ENCODE measurements at places on chromosomes 5 and 9.
A peak's percentile ranks its signal among the peaks of the same experiment; 100 is the strongest.

DNA sequence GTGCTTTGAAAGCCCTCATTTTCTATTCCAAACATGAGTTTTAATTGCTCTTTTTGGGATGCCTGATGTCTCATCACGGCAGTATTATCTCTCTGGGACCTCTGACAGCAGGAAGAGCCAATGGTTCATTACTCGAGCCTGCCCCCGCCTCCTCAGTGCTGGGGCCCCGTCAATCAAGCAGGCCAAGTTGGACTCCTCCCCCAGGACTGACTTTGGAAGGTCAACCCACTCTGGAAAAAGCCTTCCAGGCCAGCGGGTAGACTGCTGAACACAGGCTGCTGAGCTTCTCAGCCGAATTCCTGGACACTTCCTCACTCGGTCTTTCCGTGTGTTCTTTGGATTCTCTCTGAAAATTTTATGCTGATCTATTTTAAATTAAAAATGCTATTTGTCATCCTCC, 9.5 kb upstream of the BARHL1 start:
- no peak for DNase-seq

GRCh38 chr9:136990242-136990911, 1.8 kb upstream of the PAXX start:
- DNase-seq = no peak

- no peak for DNase-seq
Observed at GRCh38 chr9:107210775-107211174, 72.3 kb upstream of the RAD23B start.

GRCh38 chr5:55021410-55021809, 2.6 kb upstream of the GZMK start:
- no peak for DNase-seq

DNA sequence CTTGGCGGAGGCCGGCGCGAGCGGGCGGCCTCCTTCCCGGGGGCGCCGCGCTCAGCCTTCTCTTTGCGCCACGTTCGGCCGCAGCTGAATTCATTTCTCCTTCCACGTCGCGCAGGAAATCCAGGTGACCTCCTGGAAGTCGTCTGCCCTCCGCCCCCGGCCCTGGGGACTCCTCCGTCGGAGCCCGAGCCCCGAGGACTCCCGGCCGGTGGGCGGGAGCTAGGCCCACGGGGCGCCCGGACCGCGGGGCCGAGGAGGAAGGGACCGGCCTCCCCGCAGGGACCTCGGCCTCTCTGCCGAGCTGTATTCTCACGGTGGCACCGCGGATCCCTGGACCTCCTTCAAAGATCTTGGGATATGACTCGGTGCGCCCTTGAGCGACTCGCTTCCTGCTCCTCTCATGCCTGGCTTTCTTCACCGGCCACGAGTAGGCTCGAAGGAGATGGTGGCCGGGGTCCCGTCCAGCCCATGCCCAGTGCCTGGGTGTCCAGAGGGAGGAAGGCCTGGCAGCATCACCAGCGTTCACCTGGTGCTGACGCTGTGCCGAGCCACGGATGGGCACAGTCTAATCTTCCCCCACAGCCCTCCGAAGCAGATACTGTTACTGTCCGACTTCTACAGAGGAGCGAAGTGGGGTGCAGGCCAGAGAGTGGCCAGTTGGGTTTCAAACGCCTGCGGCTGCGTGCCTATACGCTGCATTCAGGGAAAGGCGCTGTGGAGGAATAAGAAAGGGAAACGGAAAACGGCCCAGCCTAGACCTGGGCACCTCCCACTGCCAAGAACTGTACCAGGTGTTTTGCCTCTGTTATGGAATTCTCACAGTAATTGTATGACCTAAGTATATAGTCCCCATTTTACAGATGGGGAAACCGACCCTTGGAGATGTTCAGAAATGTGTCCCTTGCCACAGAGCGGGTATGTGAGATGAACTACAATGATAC, 47.3 kb downstream of the PAX5 start:
- DNase-seq = no peak

- peak; percentile 94 for DNase-seq
Observed at GRCh38 chr5:79514391-79515105, 614 bp upstream of the HOMER1 start.

GRCh38 chr9:83625178-83625577, 2.2 kb downstream of the IDNK start:
- no peak for DNase-seq

DNA sequence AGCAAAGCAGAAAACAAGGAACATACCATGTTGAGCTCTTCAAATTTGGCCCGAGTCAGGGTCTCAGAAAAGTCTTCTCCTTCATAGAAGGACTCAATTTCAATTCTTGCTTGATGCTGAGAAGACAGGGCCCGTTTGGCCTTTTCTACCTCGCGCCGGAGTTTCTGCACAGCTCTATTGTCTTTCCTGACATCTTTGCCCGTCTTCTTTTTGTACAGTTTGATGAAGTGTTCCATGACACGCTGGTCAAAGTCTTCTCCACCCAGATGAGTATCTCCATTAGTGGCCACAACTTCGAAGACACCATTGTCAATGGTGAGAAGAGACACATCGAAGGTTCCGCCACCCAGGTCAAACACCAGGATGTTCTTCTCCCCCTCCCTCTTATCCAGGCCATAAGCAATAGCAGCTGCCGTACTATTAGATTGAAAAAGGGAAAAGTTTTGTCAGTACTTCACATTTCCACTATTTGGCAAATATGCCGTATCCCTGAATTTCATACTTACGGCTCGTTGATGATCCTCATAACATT, 2.2 kb downstream of the HSPA5 start:
- no peak for DNase-seq

DNA sequence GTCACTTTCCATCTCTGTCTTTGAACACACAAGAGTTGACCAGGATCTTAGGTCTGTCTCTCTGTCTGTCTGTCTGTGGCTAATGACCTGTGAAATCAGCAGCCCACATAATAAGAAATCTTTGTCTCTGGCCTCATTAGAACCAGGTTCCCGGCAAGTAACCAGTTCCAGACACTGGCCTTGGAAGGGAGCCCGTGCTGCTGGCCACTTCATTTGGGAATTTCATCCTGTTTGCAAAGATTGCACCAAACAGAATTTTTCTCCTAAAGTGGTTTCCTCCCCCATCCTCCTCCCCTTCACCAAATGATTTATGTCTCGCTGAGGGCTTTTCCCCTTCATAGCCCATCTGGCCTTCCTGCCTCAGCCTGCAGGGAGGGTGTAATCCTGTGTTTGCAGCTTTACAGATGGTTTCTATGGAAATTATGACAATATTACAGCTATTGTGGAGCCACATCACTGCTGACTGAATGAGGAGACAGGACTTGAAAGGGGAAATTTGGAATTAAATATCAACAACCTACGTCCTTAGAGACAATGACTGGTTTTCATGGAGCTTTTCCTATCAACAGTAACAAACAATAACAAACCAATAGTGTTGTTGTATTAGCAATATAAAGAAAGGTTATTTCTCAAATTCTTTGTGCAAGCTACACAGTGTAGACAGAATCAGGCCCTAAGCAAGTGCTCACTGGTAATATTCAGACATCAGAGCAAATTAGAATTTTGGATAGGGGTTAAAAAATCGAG, 25.7 kb downstream of the DPYSL3 start:
- DNase-seq = peak; percentile 100

DNA sequence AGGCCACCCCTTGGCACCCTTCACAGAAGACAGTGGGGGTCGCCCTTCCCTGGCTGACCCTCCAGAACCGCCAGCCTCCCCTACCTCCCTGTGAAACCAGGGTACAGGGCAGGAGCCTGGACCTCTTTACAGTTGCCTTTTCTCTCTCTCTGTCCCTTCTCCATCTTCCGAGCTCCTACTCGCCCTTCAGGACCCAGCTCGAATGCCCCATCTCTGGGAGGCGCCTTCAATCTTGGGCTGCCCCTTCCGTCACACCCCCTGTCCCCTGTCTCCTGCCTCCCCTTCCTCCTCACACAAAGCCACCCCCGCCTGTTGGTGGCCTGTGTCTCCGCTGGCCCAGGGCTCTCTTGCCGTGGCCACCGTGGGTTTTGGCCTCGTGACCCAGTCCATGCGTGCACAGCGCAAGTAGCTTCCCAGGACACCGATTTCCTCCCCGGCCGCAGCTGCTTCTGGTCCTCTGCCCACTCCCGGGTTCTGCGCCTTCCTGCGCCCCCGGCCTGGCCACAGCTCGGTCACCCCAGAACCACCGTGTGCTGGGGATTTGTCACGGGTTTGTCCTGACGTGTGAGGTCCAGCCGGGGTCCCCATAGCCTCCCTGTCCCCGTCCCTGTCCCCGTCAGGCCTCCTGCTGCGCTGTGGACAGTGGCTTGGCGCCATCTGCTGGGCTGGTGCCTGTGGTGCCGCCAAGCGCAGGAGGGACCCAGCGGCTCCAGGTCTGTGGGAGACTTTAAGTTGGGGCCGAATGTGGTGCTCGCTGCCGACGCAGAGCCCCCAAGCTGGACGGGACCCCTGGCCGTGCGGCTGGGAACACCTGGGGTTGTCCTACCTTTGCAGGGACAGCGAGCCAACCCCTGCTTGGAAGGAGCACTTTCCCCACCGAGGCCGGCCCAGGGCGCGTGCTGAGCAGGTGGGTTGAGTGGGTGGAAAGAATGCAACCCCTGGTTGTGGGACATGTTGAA, 4.0 kb upstream of the TMEM250 start:
- DNase-seq = peak; percentile 32

DNA sequence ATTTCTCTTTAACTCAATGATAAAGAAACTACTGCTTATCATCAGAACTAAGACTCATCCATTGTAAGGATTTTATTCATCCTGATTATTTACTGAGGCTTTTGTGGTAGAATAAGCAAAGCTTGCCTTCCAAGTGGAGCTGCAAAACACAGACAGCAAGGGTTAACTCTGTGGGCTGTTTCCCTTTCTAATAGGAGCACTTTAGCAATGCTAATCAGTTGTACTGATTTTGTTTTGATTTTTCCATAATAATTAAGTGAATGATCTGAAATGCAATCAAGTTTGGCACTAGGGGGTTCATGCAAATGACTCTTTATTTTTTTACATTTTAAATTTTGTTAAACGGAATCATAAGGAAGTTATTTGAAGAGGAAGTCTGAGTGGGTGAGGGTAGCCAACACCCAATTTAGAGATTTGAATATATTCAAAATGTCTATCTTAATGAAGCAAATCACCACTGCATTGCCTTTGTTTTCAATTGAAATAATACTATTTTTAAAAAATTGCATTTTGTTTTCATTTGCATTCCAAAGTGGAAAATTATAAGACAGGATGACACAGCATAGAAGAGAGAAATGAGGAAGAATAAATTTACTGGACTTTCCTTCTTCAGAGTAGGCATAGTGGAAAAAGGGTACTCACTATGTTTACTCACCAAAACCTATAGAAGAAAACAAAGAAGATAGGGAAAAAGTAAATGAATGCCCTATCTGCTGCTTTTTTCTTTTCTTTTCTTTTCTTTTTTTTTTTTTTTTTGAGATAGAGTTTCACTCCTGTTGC, 36.6 kb downstream of the MEGF10 start:
- no peak for DNase-seq

- peak; percentile 56 for DNase-seq
Observed at GRCh38 chr9:86721226-86721781, 226.0 kb downstream of the GAS1 start.

- DNase-seq = peak; percentile 38
Observed at GRCh38 chr9:81848472-81848871, 79.8 kb upstream of the SPATA31D4 start.

- no peak for DNase-seq
Observed at GRCh38 chr9:2338777-2339365, 282.7 kb upstream of the VLDLR start.

Data from fibroblast of skin of abdomen (primary cell).